Endodermal cell (in vitro differentiated cells): ENCODE measurements at places on chromosomes 1 and 21. TPM values are rescaled to one million over a fixed set of nuclear protein-coding genes. Genes with fewer than 3 reads are reported as not detected.
A peak's percentile ranks its signal among the peaks of the same experiment; 100 is the strongest.

COL24A1 gene
- 0.94 to 1.0 TPM (median 0.95 TPM) in 3 replicates for total RNA-seq

ABCA4 gene
- 1.7 and 2.2 TPM in 2 replicates for total RNA-seq

TMEM82 gene
- total RNA-seq: 0.46 and 0.54 TPM in 2 replicates

RGS16 gene
- 12.7 to 19.4 TPM (median 18.5 TPM) in 3 replicates for total RNA-seq

- DNase-seq: peak; percentile 40
Observed at GRCh38 chr1:20726118-20726911, 6.2 kb downstream of the SH2D5 start.

CLDN17 gene
- not detected in 2 replicates for total RNA-seq

- DNase-seq: no peak
Observed at GRCh38 chr21:45130324-45130774, 56.0 kb downstream of the ADARB1 start.

GRCh38 chr1:197469620-197470210 is 201.7 kb downstream of the CRB1 start:
- no peak for DNase-seq
